ENCODE measurements at places on chromosomes 11 and 22. TPM values are rescaled to one million over a fixed set of nuclear protein-coding genes. Genes with fewer than 3 reads are reported as not detected.

Gene IFT27
- total RNA-seq: 16.0 TPM

Gene THYN1
- 58.3 TPM for total RNA-seq

Gene GRK2
- total RNA-seq: 24.5 TPM

Gene FAM111B
- total RNA-seq: 12.2 TPM

Gene ZNF70
- 7.8 TPM for total RNA-seq

Gene RPL27A
- 673 TPM for total RNA-seq

Gene TPBGL
- total RNA-seq: not detected

DNA sequence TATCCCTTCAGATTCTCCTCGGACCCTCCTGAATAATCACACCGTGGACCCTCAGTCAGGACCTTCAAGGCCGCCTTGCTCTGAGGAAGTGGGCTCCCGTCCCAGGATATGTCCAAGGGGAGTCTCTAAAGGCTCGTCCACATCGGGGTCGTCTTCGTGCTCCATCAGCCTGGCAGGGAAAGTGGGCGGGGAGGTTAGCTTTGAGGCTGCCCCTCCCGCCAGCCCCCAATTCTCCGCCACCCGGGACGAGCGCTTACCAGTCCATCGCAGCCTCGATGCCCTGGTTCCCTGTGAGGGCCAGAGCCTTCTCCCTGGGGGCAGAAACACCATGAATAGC, 472 bp downstream of the UBXN1 start:
- no peak for DNase-seq

DNA sequence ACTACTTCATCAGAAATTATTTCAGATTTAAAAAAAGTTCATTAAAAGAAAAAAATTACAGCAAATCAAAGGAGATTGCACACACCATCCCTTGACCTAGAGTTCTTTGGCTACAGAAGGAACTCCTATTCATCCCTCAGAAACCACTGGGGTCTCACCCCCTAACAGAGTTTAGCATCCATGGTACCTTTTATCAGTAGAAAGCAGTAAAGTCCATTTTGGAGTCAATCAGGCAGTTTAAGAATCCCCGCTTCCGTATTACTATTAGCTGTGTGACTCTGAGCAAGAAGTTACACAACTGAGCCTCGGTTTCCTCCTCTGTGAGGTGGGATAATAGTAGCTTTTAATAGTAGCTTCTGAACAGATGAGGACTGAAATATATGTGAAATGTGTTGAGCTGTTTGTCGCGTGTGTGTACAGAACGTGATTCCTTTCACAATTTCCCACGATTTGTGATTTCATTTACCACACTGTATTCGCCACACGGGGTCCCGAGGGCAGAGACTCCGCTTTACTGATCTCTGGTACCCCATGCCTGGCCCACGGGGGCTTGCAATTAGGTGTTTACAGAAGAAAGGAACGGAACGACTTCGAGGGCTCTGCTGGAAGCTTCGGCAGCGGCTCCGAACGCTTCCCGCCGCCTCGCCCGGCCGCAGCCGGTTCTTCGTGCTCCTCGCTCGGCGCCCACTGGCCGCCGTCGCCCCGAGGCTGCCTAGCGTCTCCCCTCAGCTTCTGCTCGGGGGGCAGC, 72.5 kb upstream of the ZBED5 start:
- DNase-seq: peak; percentile 52

DNA sequence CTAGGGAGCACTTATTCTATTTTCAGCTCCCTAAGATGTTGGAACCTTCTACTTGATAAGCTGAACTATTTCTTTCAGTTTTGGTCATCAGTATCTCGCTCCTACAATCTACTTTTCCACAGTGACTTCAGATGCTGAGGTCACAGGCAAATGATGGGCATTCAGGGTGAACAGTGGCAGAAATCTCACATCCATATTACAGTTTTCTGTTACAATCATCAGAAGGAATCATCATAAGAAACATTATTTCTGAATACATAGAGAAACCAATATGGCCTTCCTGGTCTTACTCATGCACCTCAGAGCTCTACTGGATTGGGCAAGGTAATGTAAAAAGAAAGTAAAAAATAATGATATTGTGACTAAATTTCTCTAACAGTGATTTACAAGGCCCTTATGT, 39.4 kb upstream of the DDI1 start:
- DNase-seq: no peak

DNA sequence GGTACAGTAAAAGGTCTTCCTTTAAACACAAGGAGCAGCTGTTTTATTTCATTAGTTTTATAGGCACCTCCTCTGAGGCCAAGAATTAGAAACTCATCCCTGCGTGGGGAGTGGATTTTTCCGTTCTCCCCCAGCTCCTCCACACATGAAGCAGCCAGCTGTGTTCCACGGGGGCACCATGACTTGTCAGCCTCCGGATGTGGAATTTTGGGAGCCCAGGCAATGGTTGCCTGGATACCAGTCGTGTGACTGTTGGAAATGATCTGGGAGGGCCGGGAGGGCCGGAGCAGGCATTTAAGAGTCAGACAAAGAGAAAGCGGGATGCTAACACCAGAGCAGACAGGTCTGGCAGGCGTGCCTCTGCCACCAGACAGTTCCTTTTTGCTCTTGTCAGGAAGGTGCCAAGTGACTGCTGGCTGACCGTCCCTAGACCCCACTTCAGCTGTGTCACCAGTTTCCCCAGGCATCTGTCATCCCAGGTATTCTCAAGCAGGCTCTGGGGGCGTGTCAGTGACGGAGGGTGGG, 15.9 kb upstream of the CDC42EP2 start:
- DNase-seq: peak; percentile 99

- DNase-seq: no peak
These were observed 49.4 kb downstream of the MAML2 start for GRCh38 chr11:96293598-96294021.

DNA sequence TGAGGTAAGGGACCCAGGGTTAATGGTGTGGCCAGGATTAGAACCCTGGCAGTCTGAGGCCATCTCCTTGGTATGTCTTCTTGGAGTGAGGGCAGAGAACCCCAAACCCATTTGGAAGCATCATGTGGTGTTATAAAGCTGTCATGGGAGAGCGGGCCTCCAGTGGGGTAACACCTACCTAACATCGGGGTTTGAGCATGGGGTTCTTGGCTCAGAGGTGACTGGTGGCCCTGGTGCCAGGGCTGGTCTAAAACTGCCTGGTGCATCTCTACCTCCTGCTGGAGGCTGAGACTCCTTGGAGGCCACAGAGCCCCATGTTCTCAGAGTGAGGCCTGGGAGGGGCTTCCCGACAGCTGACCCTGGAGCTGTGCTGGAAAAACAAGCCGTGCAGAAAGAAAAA, 4.5 kb downstream of the PRDM11 start:
- no peak for DNase-seq

DNA sequence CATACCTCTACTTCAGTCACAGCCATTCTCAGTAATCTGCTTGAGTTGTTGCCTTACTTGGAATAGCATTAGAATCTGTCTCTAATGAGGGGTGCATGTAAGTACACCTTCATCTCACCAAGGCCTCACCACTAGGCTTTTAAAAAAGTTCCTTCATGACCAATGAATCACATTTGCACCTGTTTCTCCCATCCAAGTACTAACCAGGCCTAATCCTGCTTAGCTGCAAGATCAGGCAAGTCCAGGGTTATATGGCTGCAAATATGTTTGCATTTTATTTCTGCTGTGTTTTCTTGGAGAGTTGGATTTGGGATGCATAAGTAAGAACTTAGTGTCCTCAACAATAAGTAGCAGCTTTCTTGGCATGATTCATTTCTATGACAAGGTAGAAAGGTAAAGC, 66.9 kb downstream of the BBOX1 start:
- DNase-seq: no peak

DNA sequence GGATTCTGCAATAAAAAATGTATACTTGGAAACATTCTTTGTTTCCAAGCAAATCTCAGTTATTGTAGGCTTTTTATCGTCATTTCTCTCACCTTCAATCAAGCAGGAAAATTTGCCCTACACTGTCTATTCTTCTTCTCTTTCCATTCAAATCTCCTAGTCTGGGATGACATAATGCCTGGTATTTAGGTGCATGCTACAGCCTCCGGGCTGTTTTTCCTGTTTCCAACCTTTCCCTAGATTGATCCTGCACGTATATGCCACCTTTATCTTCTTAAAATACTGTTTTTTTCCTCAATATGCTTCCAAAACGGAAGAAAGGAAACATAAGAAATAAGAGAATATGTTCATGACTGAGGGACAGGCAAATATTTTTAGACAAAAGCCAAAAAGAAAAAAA, 249.1 kb upstream of the UBASH3B start:
- no peak for DNase-seq

- no peak for DNase-seq
These were observed 115.7 kb upstream of the RAG2 start for GRCh38 chr11:36713715-36714114.

GRCh38 chr11:86459682-86460460, 85.2 kb downstream of the CCDC81 start:
- DNase-seq: peak; percentile 58

DNA sequence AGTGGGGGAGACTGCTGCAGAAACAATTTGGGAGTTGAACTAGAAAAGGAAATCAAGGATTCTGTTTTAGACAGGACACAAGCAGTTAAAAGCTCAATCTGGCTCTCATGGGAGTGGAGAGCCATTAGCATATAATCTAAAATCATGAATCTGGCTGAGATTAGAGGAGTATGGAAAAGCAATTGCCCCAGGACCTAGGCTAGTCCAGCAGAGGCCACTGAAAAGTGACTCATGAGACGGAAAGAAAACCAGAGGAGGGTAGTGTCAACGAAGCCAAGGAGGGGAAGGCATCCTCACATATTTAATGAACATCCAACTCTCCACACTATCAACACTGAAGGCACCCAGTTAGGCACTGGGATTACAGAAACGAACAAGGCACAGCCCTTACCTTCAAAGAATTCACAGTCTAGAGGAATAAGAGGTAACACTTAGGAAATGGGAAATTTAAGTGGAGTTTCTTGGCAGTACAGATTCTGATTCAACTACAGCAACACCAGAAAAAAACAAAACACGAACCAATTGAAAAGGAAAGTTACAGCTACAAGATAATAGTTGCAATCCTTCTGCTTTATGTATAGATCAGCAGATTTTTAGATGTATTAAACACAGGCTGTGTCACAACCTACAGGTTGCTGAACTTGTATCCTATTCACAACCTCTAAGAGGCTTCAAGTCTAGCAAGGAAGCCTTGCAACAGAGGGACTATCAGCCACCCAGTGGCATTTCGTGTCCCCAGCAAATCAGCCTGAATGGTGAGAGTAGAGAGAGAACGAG, 43.7 kb upstream of the CHST1 start:
- DNase-seq: no peak

- DNase-seq: no peak
These were observed 354.8 kb downstream of the TENM4 start for GRCh38 chr11:79086056-79086455.

GRCh38 chr11:117145393-117145761, 1.3 kb downstream of the PAFAH1B2 start:
- peak; percentile 41 for DNase-seq

DNA sequence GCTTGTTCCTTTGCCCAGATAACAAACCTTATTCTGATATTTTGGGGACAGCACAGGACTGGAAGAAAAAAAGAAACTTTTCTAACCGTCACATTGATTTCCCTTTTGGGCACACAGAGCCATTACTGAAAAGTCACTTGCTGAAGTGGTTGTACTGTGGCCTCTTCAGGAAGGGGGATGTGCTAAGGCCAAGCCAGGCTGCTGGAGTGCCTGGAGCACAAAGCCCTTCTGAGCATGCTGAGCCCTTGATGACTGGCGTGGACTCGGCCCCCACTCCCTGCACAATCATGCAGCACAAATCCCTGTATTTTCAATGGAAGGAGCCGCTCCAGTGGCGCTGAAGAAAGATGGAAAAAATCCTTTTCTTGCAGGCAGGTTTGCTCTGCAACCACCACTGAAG, 164.2 kb downstream of the NTM start:
- no peak for DNase-seq

DNA sequence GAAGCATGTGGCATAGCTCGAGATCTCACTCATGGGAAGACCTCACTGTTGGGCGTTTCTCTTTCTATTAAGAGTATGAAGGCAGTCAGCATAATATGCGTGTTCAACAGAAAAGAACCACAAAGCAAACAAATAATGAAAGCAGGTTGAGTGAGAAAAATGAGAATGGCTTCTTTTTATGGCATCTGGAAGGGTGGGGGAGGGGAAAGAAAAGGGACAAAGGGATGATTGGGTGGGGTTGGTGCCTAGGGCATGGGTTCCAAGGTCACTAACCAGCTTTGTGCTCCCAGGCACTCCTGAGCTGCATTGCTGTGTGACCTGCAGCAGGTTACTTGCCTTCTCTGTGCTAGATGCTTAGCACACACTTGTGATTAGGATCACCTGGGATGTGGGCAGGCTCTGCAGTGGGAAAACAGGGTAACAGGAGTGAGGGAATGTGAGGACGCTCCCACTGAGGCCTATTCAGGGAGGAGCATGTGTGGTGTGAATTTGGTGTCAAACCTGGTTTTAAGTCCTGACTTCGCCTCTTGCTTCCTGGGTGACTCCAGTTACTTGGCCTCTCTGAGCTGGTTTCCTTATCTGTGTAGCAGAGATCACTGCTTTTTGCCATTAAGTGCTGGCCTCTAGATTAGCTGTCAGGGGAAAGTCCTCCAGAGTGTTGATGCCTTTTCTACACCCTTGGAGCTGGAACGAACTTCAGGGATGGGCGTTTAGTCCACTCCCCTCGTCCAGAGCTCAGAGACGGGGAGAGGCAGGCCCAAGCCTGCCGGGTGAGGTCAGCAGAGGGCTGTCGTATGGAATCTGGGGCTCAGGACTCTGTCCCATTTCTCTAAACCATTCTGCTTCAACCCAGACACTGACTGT, 74.8 kb downstream of the KIAA1671 start:
- no peak for DNase-seq

GRCh38 chr22:36135306-36135980, 25.1 kb downstream of the APOL3 start:
- DNase-seq: no peak

- no peak for DNase-seq
These were observed 30.3 kb downstream of the PDGFB start for GRCh38 chr22:39214383-39215069.

DNA sequence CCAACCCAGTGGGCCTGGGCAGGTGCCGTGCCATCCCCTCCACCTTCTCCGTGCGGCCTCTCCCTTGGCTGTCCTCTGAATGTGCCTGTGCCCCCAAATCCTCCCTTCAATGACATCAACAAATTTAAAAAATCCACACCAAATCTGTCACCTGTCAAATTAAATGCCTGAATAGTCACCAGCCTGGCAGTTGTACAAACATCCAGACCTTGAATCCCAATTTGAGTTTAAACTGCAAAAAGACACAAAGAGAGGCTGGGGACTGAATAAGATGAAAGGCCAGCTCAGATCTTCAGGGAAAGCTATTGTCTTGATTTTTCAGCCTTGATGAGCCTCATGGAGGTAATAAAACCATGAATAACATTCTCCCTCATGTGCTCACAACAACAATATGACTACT, 194.7 kb downstream of the KIRREL3 start:
- no peak for DNase-seq
